ENCODE measurements at places on chromosomes 16 and 17.
A peak's percentile ranks its signal among the peaks of the same experiment; 100 is the strongest.

DNA sequence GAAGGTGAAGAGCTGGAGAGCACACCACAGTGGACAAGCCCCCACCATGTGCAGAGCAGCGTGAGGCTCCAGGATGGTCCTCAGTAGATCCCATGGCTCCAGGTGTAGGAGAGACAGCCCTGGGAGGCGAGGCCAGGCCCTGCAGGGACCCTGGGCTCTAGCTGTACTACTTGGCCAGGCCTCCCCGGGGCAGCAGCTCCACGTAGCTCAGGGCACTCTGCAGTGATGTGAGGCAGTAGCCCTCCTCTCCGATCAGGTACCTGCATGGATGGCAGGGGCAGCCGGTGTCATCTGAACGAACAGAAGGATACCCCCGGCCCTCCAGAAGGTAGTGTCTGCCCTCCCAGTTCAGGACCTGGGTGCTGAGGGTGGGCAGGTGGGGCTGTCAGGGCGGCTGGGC lies 6.2 kb upstream of the SPATA2L start:
- no peak for DNase-seq

GRCh38 chr17:74748529-74749278 lies at the start of gene NHERF1:
NHERF1 (plus strand) TSS chr17:74748628; CDS start chr17:74748847, 219 bp downstream.
- DNase-seq: peak; percentile 94

DNA sequence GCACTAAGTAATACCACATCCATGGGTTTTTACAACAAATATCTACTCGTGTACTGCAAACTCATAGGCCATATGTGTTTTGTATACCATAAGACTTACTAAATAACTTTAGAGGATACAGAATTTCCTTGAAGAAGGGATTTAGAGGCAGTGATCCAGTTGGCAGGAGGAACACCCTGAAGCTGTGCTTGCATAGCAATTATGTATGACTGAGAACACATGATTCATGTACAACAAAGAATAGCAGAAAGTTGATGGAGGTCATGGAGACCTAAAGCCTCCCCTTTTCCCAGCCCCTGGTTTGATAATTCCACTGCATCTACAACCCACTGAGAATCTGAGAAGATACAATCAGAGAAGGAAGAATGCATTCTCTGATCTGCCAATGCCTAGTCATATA lies 83.8 kb upstream of the PMFBP1 start:
- no peak for DNase-seq

DNA sequence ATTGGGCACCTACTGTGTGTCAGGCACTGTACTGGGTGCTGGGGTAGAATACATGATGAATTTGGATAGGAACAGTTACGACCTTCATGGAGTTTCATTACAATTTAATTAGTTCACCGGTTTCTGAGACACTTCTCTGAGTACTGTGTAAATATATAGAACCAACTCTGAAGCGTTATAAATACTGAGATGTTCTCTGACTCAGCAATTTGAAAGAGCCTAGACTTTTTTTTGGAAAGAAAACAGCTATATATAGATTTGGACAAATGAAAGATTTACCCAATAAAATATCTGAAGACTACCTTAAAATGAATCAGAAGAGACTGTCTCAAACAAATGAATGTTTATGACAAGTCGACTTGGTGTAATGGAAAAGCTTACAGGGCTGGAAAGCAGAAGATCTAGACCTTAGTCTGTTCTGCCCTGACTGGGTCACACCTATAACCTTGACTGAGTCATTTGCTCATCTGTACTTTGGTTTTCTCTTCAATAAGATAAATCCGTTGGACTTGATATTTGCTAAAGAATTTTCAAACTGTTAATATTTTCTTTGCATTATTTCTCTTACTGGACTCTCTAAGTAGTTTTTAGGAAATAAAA lies 4.6 kb upstream of the GAN start:
- no peak for DNase-seq

DNA sequence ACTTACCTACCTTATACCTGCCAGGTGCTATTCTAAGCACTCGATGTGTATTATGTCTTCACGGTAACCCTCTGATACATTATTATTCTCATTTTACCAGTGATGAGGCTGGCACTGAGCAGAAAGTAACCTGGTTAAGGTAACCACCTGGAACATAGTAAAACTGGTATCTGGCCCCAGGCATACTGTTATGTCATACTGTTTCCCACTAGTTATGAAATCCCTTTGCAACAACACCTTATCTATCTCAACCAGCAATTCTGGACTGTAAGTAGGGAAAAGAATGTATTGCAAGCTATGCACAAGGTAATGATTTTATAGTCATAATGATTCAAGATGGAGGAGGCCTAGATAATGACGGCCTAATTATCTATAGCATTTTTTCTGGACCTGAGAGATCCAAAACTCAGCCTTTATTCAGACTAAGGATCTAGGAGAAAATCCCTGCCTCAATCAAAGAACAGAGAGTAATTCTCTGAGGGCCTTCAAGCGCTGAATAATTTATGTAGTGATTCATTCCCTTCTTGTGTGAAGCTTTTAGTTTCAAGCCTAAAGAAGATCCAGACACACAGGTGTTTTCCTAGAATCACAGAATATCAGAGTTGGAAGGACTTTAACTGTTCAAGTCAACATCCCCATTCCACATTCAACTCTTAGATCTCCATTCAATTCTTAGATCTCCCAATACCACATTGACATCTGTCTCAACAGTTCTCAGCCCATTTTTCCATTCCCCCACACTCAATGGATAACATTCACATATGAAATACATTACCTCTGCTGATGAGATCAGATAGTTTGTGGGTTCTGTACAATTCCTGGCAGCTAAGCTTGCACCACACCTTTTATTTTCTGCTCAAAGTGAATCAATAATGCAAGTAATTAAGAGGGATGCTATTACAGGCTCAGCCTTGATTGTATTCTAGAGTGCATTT lies 14.9 kb upstream of the MMD start:
- no peak for DNase-seq

- no peak for DNase-seq
These were observed 327.7 kb upstream of the CDH11 start for GRCh38 chr16:65449526-65449925.

- no peak for DNase-seq
These were observed 678.9 kb downstream of the WWOX start for GRCh38 chr16:78778101-78779004.

Data from CD4-positive, alpha-beta T cell treated with Interleukin-1 beta for 1 hour (primary cell).